ENCODE measurements at places on chromosomes 7 and 10.

GRCh38 chr7:8590791-8591190 lies 157.4 kb downstream of the NXPH1 start:
- no peak for DNase-seq

DNA sequence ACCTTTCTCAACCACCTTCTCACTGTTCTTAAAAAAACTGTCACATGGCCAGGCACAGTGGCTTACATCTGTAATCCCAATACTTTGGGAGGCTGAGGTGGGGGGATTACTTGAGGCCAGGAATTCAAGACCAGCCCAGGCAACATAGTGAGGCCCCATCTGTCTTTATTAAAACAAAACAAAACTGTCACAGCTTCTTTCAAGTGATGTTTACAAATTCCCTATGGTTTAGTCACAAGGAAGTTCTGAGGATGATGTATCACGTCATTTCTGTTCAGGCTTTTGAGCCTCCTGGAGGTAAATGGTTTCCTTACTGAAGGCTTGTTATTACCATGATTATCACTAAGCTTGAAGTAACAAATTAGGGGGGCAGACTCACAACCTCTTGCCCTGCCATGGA lies 186.2 kb downstream of the CFTR start:
- no peak for DNase-seq

DNA sequence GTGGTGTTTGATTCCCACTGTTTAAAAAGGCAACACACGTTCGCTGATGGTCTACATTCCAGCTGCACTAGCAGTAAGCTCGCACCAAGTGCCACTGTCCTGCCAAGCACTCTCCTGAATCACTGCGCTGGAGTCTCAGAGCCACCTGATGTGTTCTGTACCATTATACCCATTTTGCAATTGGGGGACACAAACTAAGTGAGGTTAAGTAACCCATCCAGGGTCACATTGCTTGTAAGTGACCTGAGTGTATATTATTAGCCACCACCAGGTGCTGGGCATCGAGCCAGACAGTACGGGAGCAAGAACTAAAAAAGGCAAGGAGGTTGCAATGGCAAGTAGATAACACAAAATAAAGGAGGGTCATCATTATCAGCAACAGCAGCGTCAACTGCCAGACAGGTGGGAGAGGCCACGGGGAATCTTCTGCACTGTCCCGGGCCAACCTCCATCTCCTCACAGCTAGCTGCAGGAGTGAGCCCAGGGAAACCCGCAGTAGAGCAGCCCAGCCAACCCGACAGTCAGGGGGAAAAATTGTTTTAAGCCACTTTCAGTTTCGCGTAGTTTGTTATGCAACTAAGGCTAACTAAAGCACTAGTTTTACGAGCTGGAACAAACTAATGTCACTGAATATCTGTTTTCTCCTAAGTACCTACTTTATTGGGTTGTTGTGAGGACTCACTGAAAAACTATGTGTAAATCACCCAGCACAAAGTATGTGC lies 712 bp upstream of the CPVL start:
- DNase-seq = no peak

DNA sequence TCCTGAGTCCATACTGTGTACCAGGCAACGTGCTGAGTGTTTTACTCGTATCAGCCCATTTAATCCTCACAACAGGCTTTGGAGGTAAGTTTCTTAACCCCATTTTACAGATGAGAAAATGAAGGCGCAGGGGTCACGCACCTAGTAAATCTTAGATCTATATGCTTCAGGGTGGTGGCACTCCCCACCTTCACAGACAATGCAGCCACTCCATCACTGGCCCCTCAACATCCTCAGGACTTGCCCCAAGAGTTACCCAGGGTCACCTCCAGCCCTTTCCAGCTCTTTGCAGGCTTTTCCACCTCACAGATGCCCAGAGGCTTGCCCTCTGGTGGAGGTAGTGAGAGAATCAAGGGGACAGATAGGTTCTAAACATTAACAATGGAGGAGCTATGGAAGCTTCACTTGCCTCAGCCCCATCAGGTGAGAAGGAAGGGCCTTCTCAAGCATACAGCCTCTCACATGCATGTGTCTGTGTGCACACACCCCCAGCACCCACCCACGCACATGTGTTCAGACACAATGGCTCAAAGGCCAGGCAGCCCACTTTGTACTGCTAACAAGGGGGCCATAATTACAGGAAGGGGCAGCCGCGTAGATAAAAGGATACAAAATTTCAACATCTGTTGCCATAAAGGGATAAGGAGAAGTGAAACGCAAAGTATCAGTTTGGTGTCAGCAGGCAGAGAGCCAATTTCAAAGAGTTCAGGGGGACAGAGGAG lies 29.1 kb downstream of the DPCD start:
- no peak for DNase-seq

- DNase-seq = no peak
Observed at GRCh38 chr10:81081887-81082620, 544.4 kb downstream of the SH2D4B start.
